ENCODE measurements at places on chromosomes 11 and 22.
A peak's percentile ranks its signal among the peaks of the same experiment; 100 is the strongest.

GRCh38 chr11:118060081-118060661 is 16.7 kb upstream of the TMPRSS4 start:
- no peak for DNase-seq

DNA sequence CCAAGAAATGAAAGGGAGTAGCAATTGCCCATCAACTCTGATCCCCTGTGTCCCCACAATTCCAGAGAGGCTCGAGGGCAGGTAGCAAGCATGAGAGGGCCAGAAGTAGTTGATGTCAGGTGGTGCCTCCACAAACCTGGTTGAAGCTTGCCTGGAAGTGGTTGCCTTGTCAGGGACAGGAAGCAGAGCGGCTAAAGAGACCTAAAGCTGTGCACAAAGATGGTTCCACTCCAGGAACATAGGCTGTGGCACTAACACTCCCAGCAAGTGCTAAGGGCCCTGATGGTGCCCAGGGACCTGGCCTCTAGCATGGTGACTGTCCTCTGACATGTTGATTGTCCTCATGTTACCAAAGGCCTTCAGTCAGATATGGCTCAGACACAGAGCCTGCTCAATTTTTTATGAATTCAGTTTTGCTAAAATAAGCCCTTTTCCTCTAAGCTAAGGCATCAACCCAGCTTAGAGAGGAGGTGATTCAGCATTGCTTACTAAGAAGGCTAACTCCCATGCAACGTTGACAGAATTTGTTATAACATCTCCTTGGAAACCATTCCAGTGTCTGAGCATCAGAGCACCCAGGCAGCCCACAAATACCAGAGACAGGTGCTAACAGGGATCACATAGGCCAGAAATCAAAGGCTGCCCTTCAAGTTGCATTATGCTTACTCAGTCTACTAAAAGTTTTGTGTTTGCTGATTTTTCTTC is 196.3 kb upstream of the ARHGAP20 start:
- no peak for DNase-seq

GRCh38 chr22:25848954-25849353 is 107.0 kb downstream of the MYO18B start:
- DNase-seq = no peak

DNA sequence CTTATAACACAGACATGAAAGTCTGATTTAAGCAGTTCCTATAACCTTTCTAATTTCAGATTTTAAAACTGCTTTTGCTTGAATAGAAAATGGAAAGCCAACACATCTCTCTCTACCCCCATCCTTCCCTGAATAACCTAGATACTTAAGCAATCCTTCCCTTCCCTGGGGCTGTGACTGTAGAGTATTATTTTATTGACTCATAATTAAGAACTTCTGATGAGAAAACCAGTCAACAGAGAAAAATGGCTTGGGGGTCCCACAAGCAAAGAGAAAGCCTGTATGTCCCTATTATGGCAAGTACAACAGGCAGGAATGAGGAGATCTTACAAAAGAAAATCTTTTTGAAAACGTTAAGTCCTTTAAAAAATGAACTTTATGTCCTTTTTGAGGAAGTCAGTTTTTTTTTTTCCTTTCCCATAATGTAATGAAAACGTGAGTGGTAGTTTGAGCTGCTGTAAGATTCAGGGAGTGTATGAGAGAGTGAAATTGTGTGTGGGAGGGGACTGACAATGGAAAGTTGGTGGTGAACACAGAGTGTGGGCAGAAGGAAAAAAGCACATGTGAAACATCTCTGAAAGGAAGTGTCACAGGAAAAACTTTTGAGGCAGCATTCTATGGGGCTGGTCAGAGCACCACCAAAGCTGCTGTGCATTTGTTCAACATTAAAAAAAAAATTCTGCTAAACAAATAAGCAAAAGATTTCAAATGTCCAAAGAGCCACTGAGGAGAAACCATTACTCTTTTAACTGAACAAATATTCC is 154.6 kb downstream of the MAML2 start:
- no peak for DNase-seq

DNA sequence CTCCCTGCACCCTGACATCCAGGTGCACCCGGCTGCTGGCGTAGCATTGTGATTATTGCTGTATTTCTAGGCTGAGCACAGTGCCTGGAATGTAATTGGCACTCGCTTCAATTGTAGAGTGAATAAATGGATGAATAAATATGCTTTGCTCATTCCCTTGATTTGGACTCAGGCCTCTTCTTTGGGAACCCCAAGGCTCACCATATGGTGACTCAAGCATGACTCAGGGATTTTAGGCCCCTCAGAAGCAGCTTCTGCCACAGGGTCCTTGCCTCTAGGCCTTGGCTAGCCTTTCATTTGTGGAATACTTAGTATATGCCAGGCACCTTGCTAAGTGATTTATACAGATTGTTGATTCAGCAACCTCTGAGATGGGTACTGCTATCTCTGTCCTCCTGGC is 78.9 kb downstream of the GRIK4 start:
- DNase-seq = no peak

DNA sequence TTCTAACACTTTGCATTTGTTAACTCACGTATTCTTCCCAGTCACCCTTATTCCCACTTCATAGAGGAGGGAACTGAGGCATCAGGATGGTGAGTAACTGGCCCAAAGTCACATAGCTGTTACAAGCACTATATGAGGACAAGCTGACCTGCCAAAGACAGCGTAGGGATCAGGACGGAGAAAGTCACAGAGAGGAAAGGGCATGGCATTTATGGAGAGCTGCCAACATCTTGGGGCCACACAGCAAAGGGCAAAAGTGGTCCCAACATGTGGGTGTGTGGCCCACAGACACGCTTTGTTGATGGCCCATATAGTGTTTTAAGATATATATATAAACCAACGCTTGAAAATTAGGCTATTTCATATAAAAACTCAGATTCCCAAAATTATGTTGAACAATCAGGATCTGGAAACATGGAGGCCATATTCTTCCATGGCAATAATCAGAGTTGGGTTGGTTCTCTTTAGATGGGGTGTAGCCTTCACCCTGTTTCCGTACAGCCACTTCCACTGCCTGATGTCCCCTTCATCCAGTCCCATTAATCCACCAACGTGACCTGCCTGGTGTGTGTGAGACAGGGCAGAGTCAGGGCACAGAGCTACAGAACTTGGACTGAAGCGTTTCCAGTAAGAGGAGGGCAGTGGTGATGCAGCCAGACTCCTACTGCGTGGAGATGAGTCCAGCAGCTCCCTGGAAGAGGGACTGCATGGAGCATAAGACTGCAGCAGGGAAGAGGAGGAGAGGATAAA is 39.9 kb upstream of the CD5 start:
- no peak for DNase-seq

DNA sequence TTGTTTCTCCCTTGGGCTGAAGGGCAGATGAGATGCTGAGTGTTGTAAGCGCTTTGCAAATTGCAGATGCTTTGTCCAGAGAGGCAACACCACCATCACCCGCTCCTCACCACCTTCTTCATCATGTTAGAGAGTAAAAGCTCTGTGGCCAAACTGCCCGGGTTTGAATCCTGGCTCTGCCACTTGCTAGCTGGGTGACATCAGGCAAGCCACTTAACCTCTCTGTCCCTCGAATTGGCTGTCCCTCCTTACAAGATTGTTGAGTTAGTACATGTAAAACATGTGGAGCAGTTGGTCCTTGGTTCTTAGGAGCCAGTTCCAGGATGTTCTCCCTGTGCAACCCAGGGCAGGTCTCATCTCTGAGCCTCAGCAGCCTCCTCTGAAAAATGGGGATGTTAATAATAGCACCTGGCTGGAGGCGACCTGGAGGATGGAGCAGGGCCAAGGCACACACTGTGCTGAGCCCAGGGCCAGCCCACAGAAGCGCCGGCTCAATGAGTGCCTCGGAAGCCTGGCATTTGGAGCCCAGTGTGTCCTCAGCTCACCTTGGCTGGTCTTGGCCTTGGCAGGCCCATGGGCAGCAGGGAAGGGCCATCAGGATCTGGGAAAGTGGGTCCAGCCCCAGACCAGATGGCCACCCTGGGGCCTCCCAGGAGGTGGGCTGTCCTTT is 10.5 kb downstream of the C11orf86 start:
- no peak for DNase-seq

DNA sequence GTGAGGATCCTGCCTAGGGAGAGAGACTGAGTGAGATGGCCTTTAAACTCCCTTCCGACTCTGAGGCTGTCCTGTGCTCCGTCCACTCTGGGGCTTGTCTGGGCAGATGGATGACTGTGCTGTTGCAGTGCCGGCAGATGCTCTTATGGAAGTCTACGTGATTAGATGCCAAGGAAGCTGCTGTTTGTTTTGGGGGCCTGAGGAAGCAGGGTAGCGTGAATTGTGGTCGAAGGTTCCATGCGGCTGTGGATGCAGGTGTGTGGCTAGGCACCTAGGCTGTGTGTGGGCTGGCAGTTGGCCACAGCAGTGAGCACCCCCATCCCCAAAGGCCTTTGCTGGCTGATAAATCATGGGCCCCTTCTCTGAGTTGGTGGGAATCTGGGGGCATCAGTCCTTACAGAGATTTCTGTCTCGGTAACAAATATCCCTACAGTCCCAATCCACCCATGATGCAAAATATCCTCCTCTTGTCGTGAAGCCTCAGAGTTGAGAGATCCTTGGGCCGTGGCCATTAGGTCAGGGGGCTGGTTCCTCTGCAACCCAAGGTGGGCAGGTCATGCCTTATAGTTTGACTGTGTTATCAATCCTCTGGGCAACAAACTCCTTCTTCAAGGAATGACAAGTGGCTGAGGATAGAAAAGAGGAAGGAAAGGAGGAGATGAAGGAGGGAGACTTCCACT is 31.2 kb downstream of the AMPD3 start:
- no peak for DNase-seq

DNA sequence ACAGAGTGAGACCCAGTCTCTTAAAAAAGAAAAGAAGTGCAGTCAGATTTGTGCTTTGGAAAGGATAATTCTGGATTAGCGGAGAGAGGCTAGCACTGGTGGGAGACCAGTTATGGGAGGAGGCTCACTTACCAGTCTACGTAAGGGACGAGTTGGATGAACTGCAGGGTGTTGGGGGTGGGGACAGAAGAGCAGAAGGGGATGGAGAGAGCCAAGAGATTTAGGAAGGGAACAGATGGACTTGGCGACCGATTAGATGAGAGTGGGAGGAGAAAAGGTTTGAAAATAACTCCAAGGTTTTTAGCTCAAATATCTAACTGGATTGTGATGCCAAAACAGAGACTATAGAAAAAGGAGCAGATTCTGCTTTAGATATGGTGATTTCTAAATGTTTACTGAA is 81.4 kb downstream of the SFI1 start:
- DNase-seq = no peak

GRCh38 chr11:27039873-27040272 is 742 bp upstream of the BBOX1 start:
- DNase-seq = no peak

GRCh38 chr22:24426851-24427499 is 424 bp upstream of the ADORA2A start:
- no peak for DNase-seq

GRCh38 chr22:43343262-43343669 is at the start of gene SCUBE1:
Gene SCUBE1 (minus strand): TSS chr22:43343372. CDS start chr22:43343261, 111 bp downstream.
- peak; percentile 65 for DNase-seq

DNA sequence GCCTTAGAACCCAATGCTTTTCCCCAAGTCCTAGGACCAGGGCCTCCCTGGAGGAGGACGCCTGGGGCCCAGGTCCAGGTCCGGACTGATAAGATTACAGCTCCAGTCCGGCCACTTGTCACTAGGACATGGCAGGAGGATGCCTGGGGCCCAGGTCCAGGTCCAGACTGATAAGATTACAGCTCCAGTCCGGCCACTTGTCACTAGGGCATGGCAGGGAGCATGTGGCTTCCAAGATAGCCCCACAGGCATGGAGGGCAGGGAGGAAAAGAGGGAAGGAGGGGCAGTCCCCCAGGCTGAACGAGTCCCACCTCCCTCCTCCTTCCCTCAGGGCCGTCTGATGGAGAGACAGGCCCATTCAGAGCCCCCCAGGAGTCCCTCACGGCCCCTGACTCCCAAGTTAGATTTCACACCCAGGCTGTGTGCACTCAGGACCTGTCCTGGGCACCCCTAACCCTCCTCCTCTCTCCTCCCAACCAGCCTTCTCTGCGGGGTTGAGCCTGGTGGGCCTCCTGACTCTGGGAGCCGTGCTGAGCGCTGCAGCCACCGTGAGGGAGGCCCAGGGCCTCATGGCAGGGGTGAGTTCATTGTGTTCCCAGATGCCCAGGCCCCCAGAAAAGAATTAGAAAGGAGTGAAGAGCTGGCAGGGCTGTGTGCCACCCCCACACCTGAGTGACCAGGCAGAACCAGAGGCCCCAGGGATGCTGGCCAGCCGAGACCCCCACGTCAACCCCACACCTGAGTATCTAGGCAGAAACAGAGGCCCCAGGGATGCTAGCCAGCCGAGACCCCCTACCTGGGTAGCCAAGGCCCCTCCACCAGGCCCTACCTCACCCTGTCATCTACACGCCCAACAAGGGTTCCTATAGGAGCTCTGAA is 2.1 kb downstream of the TSPAN32 start:
- DNase-seq = no peak

- DNase-seq = no peak
Measured at GRCh38 chr11:11486423-11486822, 133.4 kb upstream of the CSNK2A3 start.

- DNase-seq = no peak
Measured at GRCh38 chr11:13834463-13834862, 128.1 kb upstream of the SPON1 start.

DNA sequence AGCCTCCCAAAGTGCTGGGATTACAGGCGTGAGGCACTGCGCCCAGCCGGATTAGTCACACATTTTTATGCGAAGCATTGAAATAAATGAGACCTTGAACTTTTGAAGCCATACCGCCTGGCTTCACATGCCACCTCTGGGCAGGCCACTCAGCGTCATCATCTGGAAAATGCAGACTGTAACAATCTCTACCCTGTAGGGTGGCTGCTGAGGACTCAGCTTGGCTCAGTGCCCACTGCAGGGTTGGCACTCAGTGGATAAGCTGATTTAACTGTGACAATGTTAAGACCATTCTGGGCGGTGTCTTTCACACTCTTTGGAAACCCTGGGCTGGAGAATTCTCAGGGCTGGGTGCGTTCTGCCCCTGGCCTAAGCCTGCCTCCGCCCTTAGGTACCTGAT is 8.5 kb downstream of the SH3BP1 start:
- DNase-seq = no peak

DNA sequence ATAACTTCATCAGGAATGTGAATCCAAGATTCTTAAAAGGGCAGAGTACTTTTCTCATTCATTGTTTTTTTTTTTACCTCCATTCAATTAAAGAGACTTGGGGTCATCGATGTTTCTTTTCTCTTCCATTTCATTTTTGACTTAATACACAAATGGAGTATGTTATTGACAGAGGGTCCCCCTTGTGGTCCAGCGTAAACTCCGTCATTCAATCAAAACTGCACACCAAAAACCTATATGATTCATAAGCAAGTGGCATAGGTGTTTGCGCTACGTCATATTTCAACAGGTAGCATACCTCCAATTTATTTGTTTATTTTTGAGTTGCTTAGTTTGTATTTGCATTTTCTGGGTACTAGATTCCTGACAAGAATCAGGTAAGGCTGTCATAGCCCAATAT is 12.7 kb upstream of the FOLH1 start:
- DNase-seq = no peak

DNA sequence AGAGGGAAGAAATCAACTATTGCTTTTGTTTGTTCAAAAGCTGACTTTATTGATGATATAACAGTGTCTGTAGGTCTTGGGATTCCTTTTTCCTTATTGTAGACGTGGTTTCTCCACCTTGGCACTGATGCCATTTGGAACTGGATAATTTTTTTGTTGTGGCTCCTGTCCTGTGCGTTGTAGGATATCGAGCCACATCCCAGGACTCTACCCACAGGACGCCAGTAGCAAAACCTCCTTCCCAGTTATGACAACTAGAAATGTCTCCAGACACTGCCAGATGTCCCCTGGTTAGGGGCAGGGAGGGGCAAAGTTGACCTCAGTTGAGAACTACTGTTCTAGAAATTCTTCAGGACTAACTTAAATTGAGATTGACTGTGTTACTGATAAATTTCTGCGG is 45.8 kb downstream of the ZNRF3 start:
- no peak for DNase-seq

GRCh38 chr11:116582571-116582970 is 190.2 kb downstream of the BUD13 start:
- DNase-seq = no peak
